ENCODE measurements at places on chromosomes 7 and 10.

GRCh38 chr10:35498693-35499092 lies 106.4 kb upstream of the GJD4 start:
- DNase-seq = no peak

GRCh38 chr7:137590756-137591305 lies 247.3 kb upstream of the PTN start:
- no peak for DNase-seq

DNA sequence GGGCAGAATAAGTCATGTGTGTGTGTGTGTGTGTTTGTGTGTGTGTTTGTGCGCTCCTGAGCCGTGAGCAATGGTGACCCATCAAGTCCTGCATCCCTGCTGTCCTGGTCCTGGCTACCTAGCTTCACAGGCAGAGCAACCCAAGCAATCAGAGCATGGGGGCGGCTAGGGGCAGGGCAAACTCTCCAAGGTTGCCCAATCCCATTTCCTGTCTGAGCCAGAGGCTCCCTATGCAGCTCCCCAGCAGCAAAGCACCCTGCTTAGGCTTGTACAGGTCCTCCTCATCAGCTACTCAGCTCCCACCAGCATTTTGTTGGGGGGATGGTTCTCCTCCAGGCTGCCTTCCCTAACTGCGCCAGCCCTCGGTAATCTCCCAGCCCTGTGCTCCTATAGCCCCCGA lies 31.1 kb upstream of the CRHR2 start:
- DNase-seq = no peak

DNA sequence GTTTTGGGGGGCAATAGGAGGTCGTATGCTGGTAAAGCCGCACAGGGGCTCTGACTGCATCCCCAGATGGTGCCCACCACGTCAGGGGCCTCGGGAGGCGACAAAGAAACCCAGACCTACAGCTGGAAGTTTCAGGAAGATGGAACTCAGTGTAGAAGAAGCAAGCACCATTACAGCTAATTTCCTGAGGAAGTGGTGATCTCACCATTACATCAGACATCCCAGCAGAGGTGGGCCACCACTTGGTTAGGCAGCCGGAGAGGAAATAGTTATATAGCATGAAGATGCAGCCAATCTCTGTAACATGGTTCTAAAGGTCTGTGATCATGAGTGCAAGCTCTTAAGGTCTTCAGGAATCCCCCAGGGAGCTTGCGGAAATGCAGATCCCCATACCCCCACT lies 127.3 kb upstream of the PCBD1 start:
- DNase-seq = no peak

GRCh38 chr7:16668049-16668858 lies 22.3 kb downstream of the BZW2 start:
- DNase-seq = no peak

DNA sequence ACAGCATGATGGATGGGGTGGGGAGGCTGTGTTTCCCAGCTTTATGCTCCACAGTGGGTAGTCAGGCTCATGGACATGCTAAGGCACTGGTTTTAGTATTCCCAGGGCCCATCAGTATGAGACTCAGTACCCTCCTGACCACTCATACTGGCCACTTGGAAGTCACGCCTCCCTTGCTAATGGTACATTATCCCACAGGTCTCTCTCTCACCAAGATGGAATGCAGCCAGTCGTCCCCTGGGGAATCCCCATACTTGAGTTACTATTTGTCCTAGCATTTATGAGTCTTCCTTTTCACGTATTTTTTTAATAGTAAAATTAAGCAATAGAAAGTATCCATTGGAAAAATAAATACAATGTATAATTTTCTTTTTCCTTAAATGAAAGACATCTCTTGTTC lies 80.6 kb upstream of the TBX20 start:
- no peak for DNase-seq

DNA sequence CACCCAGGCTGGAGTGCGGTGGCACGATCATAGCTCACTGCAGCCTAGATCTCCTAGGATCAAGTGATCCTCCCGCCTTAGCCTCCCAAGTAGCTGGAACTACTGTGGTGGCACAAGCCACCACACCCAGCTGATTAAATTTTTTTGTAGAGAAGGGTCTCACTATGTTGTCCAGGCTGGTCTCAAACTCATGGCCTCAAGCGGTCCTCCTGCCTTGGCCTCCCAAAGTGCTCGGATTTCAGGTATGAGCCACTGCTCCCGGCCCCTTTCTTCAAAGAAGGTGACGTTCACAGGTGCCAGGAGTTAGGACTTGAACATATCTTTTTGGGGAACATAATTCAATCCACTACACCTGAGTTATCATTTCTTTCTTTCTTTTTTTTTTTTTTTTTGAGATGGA lies 2.9 kb upstream of the TTYH3 start:
- DNase-seq = no peak

- no peak for DNase-seq
Observed at GRCh38 chr7:1768832-1769231, 98.8 kb downstream of the ELFN1 start.

DNA sequence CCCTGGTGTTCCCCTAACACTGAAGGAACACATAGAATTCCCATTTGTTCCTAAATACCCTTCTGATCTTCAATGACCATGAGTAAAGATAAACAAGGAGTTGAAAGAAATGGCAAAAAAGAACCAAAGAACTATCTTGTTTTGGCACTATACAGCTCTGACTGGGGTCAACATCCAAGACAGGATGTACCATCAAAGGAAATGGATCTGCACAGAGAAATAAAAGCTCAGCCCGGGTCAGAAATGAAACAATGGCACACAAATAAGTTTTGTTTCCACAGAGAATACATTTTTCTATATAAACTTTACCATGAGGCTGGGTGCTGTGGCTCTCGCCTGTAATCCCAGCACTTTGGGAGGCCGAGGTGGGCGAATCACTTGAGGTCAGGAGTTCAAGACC lies 18.0 kb upstream of the USP54 start:
- DNase-seq = no peak

DNA sequence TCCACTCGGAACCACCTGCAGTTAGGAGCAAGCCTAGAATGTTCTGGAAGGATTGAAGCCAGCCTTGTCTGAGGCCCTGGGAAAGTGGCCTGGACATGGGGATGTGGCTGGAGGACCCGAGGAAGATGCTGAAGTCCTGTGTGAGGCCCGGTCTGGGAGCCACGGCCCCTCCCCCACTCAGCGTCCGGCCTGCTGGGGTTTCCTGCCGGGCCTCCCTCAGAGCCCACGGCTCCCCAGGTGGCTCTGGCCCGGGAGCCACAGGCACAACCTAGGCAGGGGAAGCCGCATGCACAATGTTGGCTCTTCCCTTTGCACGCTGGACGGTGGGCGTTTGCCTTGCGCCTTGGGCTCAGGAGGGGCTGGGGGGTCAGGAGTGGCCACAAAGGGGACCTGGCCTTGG lies 39.0 kb downstream of the UNCX start:
- DNase-seq = no peak

- no peak for DNase-seq
Observed at GRCh38 chr7:63041786-63042185, 956.9 kb upstream of the ZNF722 start.

DNA sequence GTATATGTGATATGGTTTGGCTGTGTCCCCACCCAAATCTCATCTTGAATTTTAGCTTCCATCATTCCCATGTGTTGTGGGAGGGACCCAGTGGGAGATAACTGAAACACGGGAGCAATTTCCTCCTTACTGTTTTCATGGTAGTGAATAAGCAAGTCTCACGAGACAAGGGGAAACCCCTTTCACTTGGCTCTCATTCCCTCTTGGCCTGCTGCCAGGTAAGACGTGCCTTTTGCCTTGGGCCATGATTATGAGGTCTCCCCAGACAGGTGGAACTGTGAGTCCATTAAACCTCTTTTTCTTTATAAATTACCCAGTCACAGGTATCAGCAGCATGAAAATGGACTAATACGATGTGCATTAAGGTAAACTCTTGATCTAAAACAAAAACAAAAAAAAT lies 357.1 kb upstream of the AOAH start:
- no peak for DNase-seq

GRCh38 chr10:92452313-92452712 lies 121.6 kb downstream of the IDE start:
- DNase-seq = no peak

DNA sequence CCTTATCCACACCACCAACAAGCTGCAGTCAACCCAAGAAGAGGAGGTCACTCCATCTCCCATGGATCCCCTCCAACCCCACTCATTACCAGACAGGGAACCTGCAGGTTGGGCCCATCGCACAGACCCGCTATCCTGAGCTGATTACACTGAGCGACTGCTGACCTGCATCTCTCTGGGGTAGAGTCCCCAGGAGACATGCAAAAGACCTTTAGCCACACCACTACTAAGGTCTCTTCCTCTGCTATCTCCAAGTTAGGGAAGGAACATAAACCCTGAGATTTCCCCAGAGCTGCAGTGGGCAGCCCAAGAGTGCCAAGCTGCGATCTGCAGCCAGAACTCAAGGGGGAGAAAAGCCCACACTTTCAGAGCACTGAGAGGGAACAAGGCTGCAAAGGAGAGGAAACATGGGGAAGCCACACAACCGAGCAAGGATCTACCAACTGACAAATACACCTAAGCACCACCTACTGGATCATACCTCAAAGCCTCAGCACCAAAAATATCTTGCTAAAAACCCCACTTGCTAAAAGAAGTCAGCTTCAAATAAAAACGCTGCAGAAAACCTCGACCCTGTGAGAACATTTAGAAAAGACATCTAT lies 298.2 kb downstream of the SORCS1 start:
- no peak for DNase-seq

GRCh38 chr7:63071920-63072319 lies 926.7 kb upstream of the ZNF722 start:
- no peak for DNase-seq

DNA sequence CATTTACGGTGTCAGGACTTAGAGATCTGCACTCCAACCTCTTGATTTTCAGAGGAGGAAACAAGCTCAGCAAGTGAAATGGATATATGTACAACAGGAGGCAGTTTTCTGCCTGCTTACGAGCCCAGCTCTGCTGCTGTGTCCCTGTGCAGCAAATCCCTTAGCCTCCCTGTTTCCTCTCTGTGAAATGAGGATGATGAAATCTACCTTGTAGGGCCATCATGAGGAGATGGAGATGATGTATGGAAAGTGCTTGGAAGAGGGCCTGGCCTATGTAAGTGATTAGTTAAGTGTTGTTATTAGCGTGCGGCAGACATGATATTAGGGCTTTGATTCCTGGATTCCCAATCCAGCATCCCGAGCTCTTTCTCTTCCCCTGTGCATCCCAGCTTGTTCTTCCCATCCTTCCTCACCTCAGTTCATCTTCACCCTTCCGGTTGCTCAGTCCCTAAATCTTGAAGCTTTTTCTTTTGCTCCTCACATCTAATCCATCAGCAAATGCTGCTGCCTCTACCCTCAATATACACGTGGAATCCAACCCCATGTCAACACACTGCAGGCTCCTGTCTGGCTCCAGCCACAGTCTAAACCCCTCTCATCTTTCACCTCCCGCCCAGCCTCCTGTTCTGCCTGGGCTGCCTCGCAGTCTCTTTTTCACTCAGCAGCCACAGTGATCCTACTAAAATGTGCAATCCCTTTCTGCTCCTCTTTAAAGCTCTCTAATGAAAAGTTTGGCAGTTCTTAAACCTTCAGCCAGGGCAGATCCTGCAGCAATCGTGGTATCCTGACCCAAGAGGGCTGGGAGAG lies 113.8 kb downstream of the MARCHF5 start:
- DNase-seq = no peak

DNA sequence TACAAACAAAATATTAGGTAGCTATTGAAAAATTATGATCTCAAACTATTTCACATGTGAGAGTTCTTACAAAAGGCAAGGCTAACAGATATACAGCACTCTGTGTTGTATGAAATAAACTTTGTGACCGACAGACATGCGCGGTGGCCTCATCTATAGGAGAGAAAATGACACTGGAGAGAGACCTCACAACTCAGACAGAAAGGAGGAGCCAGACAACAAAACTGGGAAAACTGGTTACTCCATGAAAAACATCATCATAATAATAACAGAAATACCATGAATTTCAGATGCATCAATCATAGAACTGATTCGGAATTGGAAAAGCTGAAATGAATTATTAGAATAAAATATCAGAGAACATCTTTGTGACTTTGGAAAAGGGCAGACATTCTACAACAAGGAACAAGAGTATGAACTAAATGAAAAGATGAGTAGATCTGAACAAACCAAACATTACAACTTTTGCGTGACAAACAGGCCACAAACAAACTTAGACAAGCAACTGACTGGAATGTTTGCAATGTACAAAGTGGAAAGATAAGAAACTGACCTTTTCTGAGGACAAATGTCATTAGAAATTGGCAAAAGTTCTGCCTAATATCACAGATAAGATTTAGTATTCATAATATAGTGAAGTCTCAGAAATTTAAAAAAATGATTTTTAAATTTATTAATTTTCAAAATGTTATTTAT lies 69.3 kb downstream of the TNS3 start:
- no peak for DNase-seq

DNA sequence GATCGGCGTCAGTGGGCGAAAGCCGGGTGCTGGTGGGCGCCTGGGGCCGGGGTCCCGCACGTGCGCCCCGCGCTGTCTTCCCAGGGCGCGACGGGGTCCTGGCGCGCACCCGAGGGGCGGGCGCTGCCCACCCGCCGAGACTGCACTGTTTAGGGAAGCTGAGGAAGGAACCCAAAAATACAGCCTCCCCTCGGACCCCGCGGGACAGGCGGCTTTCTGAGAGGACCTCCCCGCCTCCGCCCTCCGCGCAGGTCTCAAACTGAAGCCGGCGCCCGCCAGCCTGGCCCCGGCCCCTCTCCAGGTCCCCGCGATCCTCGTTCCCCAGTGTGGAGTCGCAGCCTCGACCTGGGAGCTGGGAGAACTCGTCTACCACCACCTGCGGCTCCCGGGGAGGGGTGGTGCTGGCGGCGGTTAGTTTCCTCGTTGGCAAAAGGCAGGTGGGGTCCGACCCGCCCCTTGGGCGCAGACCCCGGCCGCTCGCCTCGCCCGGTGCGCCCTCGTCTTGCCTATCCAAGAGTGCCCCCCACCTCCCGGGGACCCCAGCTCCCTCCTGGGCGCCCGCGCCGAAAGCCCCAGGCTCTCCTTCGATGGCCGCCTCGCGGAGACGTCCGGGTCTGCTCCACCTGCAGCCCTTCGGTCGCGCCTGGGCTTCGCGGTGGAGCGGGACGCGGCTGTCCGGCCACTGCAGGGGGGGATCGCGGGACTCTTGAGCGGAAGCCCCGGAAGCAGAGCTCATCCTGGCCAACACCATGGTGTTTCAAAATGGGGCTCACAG lies 1.1 kb downstream of the EGFR start:
- DNase-seq = no peak

- no peak for DNase-seq
Observed at GRCh38 chr10:43874984-43875383, 226.3 kb upstream of the ZNF32 start.

- peak; percentile 70 for DNase-seq
Observed at GRCh38 chr10:102264371-102264770, 19.0 kb downstream of the GBF1 start.

GRCh38 chr7:17333221-17333620 lies 34.8 kb downstream of the AHR start:
- no peak for DNase-seq

DNA sequence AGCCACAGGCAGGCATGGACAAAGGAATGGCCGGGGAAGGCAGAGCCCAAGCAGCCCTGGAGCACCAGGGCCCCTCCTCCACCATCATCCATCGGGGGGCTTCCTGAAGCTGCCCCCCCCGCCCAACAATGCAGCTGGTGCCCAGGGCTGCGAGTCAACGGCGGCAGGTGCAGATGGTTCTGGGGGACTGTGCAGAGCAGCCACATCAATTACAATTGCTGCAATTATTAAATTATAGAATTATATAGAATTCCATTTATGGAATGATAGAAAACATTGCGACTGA lies 28.3 kb downstream of the EBF3 start:
- DNase-seq = no peak

- no peak for DNase-seq
Observed at GRCh38 chr7:147438216-147438615, 1152.3 kb upstream of the C7orf33 start.

GRCh38 chr7:15306296-15306695 lies 255.5 kb downstream of the AGMO start:
- DNase-seq = no peak
